ENCODE measurements at places on chromosomes 6 and 20.

DNA sequence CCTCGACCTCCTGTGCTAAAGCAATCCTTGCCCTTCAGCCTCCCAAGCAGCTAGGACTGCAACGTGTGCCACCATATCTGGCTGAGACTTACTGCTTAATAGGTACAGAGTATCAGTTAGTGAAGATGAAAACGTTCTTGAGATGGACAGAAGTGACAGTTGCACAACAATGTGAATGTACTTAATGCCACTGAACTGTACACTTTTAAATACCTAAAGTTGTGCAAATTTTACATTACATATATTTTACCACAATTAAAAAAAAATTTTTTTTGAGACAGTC, 25.9 kb downstream of the NUDT3 start:
- DNase-seq: no peak

DNA sequence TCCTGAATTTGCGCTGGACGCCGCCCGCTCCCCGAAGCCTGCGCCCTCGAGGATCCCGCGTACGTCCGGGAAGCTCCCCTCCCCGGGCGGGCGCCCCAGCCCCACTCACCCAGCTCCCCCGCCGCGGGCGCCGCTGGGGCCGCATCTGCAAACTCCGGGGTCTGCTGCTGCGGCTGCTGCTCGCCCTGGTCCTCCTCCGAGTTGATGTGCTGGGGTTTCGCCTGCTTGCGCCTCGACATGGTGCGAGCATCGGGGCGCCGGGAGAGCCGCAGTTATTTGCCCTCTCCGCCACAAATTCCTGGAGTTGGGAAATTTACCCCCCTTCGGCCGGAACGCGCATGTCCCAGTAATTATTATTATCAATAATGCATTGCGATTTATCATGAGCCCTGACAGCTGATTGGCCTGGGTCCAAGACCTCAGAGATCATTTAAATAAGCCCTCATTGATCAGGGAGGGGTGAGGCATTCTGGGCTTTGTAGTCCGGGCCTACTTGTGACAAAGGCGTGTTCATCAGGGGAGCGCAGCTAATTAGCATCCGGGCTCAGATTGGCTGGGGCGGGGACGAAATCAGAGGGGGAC, at the start of gene SALL4:
Gene SALL4, minus strand, starts transcription at position 352 of the 582 bp plus-strand sequence. Its CDS starts 113 bp downstream, at position 239.
- DNase-seq: no peak

- no peak for DNase-seq
Observed at GRCh38 chr20:40511478-40511877, 177.6 kb downstream of the MAFB start.

DNA sequence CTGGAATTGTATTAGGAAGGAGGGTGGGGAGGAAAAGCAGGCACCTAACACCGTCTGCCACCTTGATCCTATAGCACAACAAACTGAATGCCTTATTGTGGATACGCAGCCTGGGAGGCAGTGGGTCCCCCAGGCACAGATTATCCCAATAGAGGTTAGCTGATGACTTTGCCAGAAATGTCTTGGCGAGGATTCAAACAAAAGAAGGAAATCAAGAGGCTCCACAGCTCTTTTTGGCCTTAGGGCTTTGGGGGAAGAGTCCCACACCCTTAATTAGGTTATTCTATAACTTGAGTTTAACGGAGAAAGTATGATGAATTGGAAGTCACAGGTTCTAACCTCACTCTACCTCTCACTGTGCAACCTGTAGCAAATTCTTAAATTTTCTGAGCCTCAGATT, 102.0 kb downstream of the MRPL14 start:
- DNase-seq: no peak

GRCh38 chr20:13012886-13013285, 4.1 kb downstream of the SPTLC3 start:
- DNase-seq: no peak

DNA sequence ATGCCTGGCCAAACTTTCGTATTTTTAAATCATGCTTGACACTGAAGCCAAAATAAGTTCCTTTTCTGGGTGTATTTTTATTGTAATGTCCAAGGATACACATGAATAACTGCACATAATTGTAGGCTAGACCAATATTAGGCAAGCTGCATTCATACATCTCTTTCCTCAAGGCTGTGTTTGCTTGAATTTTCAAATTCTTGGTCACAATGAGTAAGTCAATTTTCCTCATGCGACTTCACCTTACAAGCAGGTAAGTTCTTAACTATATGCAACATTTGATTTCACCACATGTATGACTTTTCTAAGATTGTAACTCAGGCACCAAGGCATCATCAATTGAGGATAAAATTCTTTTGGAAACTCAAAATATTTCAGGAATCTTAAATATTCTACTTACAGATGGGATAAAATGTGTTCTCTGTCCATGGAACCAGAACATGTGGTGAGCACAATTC, 112.4 kb upstream of the ZNF217 start:
- DNase-seq: no peak

GRCh38 chr6:116244284-116244683, 9.6 kb downstream of the TSPYL4 start:
- no peak for DNase-seq

DNA sequence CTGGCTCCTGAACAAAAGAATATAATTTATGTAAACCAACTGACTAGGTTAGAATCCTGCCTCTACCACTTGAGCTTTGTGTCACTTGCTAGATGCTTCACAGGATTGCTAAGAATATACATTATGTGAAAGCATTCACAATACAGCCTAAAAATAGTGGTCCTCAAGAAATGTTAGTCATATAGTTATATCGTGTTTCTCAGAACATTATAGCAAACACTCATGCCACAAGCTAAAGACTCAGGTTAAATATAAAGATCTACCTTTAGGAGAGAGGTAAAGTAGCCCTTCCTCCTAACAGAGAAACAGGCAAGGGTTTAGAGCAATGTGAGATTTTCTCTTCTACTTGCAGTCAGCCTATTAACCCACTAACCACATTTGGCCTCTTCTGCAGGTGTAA, 17.8 kb upstream of the ALDH8A1 start:
- DNase-seq: no peak

- DNase-seq: no peak
Observed at GRCh38 chr6:127343809-127344659, 625 bp upstream of the ECHDC1 start.

DNA sequence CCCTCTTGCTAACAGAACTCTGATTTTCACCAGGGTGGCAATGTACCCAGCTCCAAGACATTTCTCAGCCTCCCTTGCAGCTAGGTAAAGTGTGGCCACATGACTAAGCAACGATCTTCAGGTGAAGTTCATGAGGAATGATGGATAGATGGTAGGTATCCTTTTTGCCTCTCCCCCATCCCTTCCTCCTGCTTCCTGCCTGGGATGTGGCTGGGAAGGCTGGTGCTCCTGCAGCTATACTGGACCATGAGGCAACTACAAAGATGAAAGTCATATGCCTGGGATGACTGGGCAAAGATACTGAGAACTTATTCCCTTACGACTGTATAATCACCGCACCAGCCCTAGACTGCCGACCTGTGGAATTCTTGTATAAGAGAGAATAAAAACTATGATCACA, 13.4 kb downstream of the ZNF335 start:
- DNase-seq: no peak

- peak; percentile 10 for DNase-seq
Observed at GRCh38 chr6:143594647-143595046, 83.1 kb upstream of the PHACTR2 start.

DNA sequence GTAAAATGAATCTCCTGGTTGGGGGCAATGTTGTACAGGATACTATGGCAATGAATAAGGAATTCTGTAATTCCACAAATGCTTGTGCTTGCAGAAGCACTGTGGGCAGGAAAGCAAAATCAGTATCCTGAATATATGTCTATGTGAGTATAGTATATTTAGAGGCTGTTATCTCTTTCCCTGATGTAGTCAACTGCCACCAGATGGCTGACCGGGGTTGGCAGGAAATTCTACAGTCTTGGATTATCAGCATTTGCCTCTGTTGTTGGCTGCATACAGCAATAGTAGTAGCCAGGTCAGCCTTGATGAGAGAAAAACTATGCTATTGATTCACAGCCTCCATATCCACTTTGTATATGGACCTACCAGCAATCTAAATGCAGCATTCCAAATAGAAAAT, 425.1 kb upstream of the JAG1 start:
- DNase-seq: no peak

DNA sequence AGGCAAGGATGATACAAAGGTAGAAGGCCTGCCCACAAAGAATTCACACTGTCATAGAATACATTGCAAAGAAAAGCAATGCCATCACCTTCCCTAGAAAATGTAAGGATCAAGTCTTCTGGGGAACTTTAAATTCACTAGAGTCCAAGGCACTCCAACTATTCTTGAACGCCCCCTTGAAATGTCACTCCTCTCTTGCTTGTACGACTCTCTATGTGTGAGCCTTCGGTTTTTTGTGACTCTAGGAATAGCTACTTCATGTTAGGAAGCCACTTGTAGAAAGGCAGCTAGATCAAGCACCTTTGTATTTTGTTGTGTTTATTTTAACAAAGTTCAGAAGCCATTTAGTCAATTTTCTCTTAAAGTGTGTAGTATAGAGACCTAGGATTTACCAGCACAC, 159.2 kb upstream of the ARID1B start:
- no peak for DNase-seq

DNA sequence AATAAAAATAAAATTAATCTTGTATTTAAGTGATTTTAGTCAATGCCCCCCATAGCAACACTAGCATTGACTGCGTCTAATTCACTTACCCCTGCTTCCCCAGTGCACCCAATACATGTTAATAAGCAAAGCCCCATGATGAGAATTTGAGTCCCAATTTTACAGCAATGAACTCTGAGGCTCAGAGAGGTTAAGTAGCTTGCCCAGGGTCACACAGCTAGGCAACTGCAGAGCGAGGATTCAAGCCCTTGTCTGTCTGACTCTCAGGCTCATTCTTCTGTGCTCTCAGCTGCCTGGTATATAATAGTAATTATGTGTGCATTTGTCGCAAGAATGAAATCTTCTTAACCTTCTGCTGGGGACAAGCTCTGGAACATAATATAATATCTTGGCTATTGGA, 8.5 kb downstream of the PABPC1L start:
- DNase-seq: no peak

DNA sequence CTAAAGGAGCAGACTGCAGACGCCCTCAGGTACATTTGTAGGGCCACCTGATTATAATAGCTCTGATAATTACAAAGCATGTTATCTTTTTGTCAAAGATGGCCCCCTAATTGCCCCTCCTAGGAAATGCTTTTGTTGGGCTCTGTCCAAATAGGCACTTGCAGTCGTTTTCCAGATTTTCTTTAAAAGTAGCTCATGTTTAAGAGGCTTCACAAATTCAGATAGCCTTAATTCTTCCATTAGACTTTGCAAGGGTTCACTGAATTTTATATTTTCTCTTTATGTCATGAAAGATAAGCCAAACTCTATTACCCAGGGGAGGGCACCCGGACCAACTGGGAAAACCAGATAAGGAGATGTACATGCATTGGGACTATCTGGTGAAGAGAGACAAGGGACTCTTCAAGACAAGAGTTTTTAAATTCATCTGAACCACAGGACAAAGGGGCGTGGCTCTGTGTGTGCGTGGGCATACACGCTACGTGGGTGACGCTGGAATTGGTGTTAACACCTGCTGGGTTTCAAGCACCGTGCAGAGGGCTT, 95.6 kb downstream of the TOX2 start:
- DNase-seq: no peak

GRCh38 chr6:148602136-148602535, 144.7 kb upstream of the UST start:
- no peak for DNase-seq

DNA sequence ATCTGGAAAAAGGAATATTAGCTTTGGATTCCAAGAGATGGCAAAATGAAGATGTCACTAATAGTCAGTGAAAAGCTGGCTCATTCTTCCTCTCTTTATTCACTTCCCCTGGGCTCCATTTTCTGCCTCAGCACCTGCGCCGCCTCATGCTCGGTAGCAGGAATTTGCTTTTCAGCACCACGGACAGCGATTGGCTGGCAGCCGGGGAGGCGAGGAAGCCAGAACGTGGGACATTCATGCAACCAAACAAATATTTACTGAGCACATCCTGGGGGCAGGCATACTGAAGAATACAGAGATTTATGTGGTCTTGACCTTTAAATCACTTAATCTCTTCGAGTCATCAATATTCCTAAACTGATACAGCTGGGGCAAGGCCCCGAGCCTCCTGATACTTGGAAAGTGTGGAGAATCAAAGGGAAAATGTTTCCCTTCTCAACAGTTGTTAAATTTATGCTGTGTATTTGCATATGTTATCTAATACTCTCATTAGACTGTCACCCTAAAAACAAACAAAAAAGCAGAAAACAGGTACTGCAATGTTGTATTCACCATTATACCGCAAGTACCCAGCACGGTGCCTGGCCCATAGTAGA, 12.1 kb upstream of the PDYN start:
- DNase-seq: peak; percentile 42

GRCh38 chr6:77587963-77588362, 64.9 kb upstream of the MEI4 start:
- DNase-seq: no peak

DNA sequence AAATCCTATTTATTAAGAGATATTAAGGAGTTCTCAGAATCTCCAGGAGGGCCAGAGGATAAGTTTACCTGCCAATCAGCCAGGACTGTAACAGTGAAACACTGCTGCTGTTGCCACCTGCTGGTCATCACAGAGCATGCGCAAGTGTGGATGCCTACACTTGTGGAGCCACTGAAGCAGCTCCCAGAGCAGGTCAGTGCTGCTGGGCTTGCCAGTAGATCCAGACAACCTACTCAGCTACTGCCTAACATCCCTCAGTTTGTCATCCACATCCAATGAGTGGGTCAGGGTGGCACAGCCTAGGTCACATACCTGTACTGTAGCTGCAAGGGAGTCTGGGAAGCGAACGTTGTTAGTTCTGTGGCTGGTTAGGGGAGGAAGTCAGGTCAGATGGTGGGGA, 18.3 kb upstream of the NHSL1 start:
- DNase-seq: peak; percentile 57

DNA sequence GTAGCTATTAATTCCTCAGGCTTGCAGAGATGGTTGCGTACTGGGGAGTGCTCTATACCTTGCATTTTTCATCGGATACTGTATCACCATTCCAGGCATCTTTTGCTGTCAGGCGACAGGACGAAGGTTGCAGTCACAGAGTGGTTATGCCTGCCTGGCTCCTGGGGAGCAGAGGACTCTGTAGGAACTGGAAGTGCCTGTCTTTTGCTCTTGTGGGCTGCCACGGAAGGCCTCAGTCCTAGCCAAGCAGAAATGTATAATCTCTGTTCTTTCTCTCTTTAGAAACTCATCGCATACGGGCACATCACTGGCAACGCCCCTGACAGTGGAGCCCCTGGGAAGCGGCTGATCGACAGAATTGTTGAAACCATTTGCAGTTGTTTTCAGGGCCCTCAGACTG, 29.5 kb downstream of the ARFGEF2 start:
- DNase-seq: no peak

GRCh38 chr20:32965581-32966373, 38.5 kb downstream of the SUN5 start:
- DNase-seq: no peak

DNA sequence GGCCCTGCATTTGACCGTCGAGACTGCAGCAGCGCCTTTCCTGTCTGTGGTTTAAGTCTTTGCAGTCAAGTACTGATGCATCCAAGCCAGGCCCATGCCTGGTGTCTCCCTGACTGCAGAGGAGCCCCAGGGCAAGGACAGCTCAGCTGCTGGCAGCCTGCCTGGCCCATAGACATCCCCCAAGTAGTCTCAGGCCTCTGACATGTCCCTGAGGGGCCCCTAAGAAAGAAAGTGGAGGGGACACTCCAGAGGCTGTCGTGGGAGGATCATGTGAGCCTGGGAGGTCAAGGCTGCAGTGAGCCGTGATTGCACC, 18.0 kb downstream of the HRH3 start:
- peak; percentile 81 for DNase-seq
